ENCODE measurements at places on chromosomes 4 and X.

- DNase-seq: no peak
These were observed 178.6 kb upstream of the JADE1 start for GRCh38 chr4:128630871-128631270.

GRCh38 chr4:164866817-164867490 is 10.0 kb upstream of the APELA start:
- no peak for DNase-seq

GRCh38 chr4:11495818-11496217 is 67.1 kb upstream of the HS3ST1 start:
- no peak for DNase-seq

GRCh38 chrX:49704691-49705404 is 9.1 kb upstream of the PAGE1 start:
- DNase-seq: no peak

GRCh38 chr4:84237008-84237407 is 262.1 kb downstream of the NKX6-1 start:
- no peak for DNase-seq

DNA sequence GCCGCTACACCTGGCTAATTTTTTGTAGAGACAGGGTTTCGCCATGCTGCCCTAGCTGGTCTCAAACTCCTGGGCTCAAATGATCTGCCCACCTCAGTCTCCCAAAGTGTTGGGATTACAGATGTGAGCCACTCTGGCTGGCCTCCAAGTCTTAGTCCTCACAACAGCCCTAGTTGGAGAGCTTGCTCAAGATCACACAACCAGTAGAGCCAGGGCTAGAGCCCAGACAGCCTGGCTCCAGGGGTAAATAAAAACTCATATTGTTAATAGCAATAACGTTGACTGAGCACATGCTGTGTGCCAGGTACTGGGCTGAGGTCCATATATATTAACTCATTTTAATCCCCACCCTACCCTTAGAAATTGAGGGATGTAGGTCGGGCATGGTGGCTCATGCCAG is 7.3 kb upstream of the JAKMIP1 start:
- no peak for DNase-seq

GRCh38 chrX:87901060-87901459 is 383.5 kb downstream of the KLHL4 start:
- DNase-seq: no peak

- no peak for DNase-seq
These were observed at the start of gene PTCHD1 for GRCh38 chrX:23334848-23335599. TSS of gene PTCHD1 (plus strand) at chrX:23334849. CDS start at chrX:23334876, 27 bp downstream.

DNA sequence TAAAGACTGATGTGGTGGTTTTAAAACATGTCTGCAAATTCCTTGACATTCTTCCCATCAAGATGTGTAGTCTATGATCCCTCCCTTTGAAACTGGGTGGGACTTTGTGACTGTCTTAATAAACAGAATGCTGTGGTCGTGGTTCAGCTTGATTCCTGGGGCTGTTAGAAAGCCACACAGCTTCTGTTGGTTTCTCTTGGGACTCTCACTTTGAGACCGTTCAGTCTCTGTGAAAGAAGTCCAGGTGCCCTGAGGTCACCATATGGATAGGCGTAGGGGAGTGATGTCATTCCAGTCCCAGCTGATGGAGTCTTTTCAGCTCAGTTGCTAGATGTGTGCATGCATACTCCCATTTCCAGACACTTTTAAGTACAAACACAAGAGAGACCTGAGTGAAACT is 216.6 kb downstream of the KDR start:
- no peak for DNase-seq

- no peak for DNase-seq
These were observed 5.6 kb upstream of the PCGF3 start for GRCh38 chr4:699816-700580.

GRCh38 chrX:107603429-107604159 is 24.7 kb upstream of the PRPS1 start:
- no peak for DNase-seq

- no peak for DNase-seq
These were observed 165.3 kb downstream of the GLRA2 start for GRCh38 chrX:14694611-14695010.

DNA sequence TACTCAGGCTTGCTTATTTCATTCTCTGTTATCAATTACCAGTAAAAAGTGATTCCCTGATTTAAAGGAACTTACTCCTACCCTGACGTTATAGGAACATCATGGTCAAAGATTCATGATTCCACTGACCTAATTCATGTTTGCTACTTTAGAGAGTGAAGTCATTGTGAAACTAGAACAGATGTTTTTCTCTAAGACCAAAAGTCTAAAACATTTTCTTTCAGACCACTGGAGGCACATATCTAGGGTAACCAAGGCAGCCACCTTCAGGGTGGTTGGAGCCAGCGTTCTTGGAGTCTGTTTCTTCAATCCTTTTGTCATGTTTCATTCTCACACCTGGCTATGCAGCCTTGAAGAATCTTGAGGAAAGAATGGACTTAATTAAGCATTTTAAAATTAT is 77.8 kb downstream of the GALNTL6 start:
- no peak for DNase-seq

DNA sequence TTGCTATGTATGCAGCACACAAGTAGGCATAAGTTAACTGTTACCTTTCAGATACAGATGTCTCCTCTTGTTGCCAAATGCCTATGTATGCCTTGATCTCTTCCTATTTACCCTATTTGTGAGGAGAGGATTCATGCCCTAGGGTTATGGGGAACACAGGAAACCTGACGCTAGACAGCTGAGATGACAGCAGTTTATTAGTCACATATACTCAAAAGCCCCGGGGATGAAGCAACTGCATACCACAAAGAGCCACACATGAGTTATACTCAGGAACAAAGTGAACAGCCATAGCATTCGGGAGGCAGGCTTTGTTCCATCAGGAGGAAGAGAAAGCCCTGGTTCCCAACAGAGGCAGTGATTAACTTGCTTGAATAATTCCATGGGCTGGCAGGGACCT is 1011.7 kb upstream of the PCDH7 start:
- DNase-seq: no peak

DNA sequence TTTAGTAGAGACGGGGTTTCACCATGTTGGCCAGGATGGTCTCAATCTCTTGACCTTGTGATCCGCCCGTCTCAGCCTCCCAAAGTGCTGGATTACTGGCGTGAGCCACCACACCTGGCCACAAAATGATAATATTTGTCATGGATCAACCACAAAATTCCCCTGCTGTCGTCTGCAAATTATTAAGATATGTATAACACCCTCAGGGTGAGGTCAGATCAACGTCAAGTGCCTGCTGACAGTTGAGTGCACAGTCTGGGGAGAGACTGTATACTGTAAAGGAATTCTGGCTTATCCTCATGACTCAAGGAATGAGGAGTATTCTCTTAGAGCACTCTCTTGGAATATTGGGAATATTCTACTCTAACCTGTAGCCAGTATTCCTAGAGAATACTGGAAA is 11.2 kb downstream of the EPGN start:
- DNase-seq: no peak

GRCh38 chrX:110204986-110205385 is 112.9 kb downstream of the AMMECR1 start:
- no peak for DNase-seq

GRCh38 chr4:174537634-174538033 is 15.3 kb upstream of the HPGD start:
- no peak for DNase-seq
